ENCODE measurements at places on chromosomes 11 and 22.

- no peaks in the 10 kb centered on the region for H3K27me3 ChIP-seq
- H3K36me3 ChIP-seq, result no peaks in the 10 kb centered on the region
- no peak overlapping the region for H3K4me3 ChIP-seq
- H3K4me1 ChIP-seq, result no peaks in the 10 kb centered on the region
- H3K27ac ChIP-seq, result no peak overlapping the region
Observed at GRCh38 chr11:15333407-15333806, 218.7 kb downstream of the INSC start.

- no peak overlapping the region for H3K27ac ChIP-seq
- no peaks in the 10 kb centered on the region for H3K4me1 ChIP-seq
- no peaks in the 10 kb centered on the region for H3K27me3 ChIP-seq
- no peaks in the 10 kb centered on the region for H3K36me3 ChIP-seq
Observed at GRCh38 chr11:121741761-121742361, 289.1 kb upstream of the SORL1-AS1 start.

DNA sequence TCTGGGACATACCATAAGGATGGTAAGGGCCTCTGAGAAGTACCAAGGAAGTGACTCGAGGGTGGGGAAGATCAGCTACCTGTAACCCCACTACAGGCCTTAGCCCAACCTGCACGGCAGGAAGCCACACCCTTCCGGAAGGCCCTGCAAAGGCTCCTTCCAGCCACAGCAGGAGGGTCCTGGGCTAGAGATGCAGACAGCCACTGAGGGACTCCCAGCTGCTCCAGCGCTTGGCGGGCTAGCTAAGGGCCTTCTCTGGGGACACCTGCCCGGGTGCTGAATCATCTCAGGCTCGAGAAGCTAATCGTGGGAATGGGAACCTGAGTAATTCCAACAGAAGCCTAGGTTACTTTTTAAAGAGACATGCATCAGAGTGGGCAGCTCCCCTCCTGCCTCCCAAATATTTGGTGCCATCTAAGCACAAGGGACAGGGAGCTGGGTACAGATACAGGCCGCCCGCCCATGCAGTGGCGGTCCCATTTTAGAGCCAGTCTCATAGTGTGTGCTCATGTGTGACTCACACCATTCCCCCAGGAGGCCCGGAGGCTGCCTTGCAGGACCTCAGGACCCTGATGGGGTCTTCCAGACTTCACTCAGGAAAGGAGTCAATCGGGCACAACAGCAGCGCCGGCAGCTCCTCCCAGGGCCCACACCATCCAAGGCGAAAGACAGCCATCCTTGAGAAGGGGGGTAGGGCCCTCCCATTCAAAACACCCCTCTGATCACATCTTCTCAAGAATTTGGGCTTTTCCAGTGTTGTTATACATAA, 8.0 kb downstream of the MYH9 start:
- peaks cover 84% of the 10 kb centered on the region for H3K4me1 ChIP-seq
- DNase-seq, result peak; percentile 65
- no peaks in the 10 kb centered on the region for H3K27me3 ChIP-seq
- H3K27ac ChIP-seq, result peak overlapping the region; percentile 80
- peaks cover 13% of the 10 kb centered on the region for H3K36me3 ChIP-seq

GRCh38 chr11:44446366-44446762, 119.1 kb upstream of the CD82 start:
- H3K36me3 ChIP-seq, result no peaks in the 10 kb centered on the region
- DNase-seq, result no peak
